ENCODE measurements at places on chromosomes 4 and X. TPM values are rescaled to one million over a fixed set of nuclear protein-coding genes. Genes with fewer than 3 reads are reported as not detected.

DNA sequence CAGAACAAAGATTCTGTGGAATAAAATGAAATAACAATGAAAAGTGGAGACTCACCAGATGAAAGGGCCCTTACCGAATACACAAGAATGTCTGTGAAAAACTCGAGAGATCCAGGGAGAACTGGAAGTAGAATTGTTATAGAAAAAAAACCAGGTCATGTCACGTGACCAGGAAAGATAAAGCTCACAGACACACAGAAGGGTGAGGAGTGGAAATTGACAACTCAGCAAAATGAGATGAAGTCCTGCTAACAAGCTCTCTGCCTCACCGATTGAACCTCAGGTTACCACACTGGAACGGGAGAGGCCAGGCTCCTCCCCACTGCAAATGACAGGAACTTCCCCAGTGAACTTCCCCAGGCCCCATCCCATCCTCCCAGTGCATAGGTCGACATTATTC is 1618.0 kb upstream of the PCDH10 start:
- DNase-seq = no peak

Gene ANK2
- 11.8 TPM for total RNA-seq

DNA sequence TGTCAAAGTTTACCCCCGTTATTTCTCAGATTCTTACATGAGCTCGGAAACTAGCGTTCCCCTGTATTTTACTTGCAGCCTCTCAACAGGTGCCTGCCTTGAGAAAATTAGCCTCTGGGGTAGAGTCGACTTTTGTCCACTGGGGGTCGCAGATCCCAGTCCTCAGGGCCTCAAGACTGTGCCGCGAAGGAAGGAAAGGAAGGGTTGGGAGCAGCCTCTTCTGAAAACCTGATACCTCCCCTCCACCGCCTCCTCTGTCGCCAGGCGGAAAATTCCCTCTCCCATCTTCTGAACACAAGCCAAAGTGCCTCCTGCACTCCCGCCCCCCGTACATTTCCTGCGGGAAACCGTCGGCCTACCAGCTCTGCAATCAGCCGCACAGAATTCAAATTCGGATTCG is 44.4 kb upstream of the TMSB15B start:
- peak; percentile 81 for DNase-seq

Gene UXT
- 110 TPM for total RNA-seq

Gene PNCK
- 0.52 TPM for total RNA-seq

DNA sequence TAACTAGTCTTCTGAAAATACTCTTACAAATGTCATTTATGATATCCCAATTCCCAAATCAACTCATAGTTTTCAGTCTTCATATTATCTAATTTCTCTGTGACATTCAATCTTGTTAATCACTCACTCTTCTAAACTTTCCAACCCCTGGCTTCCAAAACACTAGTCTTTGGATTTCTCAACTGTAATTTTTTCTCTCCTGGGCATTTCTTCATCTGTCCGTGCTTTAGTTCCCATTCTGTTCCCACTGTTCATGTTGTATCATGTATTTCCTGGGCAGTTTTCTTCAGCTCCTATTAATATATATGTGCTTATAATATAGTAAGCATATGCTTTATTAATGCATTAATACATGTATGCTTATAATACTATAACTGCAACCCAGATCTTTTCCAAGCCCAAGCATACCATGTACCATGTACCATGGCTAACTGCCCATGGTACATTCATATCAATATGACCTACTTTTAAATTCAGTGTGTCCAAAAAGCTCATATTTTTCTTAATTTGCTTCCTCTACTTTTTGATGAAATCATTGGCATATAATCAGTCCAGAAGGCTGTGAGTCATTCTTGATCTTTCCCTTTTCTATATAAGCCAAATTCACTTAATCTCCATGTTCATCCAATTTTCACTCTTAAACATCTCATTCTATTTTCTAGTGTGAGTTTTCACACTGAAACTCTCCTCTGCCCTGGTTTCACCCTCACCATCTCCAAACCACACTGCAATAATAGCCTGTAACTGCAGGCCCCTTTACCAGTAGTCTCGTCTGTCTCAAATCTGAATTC is 21.3 kb upstream of the GK2 start:
- no peak for DNase-seq

- DNase-seq = no peak
Measured at GRCh38 chrX:22803353-22803752, 196.4 kb upstream of the DDX53 start.

DNA sequence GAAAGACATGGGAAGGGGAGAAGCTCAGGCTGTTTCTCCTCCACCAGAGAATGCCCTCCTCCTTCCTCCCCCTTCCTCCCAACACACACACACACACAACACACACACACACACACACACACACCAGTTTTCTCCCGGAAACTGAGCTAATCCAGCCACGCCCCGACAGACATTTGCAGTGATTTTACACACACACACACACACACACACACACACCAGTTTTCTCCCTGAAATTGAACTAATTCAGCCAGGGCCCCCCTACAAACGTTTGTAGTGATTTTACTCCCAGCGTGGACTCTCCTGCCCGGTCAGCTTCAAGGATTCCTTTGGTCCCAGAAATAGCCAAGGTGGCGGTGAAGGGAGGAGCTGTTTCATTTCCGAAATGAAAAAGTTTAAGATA is 32.9 kb upstream of the STX18 start:
- DNase-seq = peak; percentile 73

Gene SLITRK4
- not detected for total RNA-seq

- DNase-seq = peak; percentile 79
Measured at GRCh38 chr4:177047070-177047850, 254.5 kb upstream of the VEGFC start.

DNA sequence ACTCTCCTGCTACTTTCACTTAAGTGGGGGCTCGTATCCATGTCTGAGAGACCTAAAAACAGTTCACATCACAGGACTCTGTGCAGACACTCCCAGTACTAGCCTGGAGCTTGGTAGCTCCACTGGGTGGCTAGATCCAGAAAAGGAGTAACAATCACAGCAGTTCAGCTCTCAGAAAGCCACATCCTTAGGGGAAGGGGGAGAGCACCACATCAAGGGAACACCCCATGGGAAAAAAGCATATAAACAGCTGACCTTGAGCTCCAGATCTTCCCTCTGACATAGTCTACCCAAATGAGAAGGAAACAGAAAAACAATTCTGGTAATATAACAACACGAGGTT is 175.8 kb downstream of the FAM13A start:
- no peak for DNase-seq

DNA sequence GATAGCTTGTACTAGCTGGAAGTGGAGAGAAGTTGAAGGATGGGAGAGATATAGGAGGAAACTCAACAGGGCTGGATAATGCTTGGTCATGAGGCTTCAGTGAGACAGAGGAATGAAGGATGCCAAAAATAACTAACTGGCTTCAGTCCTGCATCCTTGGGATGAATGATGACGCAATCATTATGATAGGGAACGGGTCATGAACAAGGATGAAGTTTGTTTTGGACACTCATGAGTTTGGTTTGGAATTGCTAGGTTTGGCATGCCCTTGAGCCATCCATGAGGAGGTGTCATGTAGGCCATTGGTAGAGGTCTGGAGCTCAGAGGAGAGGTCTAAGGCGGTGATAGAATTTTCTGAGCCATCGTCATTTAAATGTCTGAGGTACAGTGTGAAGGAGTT is 160.0 kb upstream of the NHS start:
- DNase-seq = no peak

- DNase-seq = peak; percentile 41
Measured at GRCh38 chrX:46653482-46653881, 79.9 kb downstream of the CHST7 start.

Gene ARR3
- not detected for total RNA-seq

DNA sequence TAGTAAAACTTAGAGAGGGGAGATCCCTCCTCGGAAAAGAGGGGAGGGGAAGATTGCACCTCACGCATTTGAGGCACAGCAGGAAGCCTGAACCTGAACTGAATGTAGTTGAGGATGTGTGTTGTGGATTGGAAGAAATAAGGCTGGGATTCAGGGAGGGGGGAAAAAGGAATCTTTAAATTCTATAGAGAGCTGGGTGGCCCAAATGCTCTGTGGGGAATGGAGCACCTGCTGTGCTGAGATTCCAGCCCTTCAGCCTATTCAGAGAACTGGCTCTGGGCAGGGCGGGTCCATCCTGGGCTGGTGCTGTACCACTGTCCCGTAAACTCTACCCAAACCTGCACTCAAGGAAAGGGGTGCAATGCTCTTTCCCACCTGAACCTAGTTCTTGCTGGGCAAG is 4.1 kb downstream of the FOXO4 start:
- no peak for DNase-seq

GRCh38 chrX:107076158-107076557 is 42.5 kb downstream of the RBM41 start:
- no peak for DNase-seq

DNA sequence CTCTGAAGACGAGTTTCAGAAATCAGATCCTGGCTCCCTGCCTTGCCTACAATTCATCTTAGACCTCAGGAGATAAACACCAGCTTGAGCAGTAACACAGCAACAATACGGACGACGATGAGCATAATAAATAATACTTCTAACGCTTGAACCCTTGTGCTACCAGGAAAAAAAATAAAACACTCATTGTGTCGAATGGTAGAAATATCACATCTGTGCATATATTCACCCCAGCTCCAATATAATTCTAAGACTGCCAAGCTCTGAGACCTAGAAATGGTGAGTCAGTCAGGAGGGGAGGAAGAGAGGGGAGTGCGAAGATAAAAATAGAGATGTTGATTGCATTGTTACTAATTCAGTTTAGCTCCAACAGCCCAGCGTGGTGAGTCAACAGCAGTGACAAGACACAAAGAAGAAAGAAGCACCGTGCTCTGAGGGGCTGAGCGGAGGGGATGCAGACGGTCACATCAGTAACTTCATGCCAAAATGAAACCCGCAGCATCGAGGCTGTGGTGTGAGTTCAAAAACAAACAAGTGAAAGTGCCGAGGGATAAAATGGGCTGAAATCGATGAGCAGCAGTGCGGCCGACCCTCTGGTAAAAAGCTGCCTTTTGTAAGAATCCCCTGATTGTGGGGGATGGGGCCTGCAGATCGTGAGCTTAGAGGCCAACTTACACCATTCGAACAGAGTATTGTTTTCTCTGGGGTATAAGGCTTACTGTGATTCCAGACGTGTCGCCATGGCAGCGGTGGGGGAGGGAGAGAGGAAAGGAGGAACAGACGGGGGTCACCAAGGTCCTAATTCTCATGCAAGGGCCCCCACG is 150.4 kb downstream of the MGST2 start:
- peak; percentile 24 for DNase-seq

GRCh38 chrX:71859637-71860036 is 51.0 kb upstream of the NHSL2 start:
- DNase-seq = peak; percentile 61

DNA sequence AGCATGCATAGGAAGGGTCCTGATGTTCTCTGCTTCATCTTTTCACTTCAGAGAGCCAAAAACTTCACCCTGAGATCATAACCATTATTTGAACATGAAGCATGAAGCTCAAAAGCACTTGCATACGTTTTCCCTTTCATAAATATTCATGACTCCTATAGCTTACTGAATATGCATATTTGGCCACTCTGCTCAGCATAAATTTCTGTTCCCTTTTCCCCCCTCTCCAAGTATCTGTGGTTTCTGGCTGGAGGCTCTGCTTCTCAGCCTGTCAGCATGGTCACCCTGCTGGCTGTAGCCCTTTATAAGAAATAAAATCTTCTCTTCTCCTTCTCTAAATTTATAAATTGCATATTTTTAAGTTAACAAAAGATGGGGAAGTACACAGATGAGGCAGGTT is 384.7 kb upstream of the AGA start:
- DNase-seq = no peak

- peak; percentile 41 for DNase-seq
Measured at GRCh38 chr4:3419836-3420605, 21.7 kb upstream of the HGFAC start.

Gene UGT2B11
- total RNA-seq = not detected

- no peak for DNase-seq
Measured at GRCh38 chr4:79920163-79920853, 152.7 kb downstream of the ANTXR2 start.

DNA sequence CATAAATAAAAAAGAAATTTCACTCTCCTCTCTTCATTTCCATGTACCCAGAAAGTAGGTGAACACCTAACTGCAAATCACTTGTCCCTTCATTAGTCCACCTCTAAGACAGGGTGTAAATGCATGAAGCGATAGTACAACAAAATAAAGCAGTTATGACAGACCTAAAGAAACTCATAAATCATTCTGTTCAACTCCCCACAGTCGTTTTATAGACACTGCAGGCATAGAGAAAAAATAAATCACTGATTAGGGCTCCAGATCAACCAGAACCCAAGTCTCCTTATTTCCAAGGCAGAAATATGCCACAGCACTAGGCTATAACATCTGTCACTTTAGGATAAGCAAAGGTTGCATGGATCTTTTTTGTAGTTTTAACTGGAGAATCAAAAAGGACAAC is 3.0 kb downstream of the RASGEF1B start:
- DNase-seq = no peak

DNA sequence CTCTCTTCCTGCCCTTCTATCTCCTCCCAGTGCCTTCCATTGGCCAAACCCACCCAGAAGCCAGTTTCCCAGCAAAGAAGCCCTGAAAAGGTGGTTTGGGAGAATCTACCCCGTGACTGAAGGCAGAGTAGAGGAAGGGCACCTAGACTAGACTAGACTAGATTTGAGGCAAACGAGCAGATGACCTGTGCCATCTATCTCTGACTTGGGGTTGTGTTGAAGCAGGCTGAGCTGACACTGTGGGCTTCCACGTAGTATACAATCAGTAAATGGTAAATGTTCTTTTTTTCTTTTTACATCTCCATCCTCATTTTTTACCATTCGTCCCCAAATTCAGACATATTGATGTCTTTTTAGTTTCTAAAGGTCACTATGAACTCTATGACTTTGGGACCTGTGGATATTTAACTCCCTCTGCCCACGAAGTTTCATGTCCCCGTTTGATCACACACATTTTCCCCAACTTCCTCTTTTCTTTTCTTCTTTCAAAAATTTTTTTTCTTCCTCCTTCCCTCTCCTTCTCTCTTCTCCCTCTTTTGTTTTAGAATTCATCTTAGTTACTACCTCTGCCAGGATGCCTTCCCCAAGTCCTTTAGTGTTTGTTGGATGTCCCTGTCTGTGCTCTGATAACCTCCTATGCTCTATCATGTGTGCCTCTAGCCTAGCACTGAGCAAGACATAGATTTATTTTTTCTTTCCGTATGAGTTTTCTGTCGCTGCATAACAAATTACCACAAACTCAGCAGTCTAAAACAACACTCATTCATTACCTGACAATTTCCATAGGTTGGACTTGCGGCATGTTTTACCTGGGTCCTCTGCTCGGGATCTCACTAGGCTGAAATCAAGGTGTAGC is 6.2 kb upstream of the AFF1 start:
- DNase-seq = no peak

DNA sequence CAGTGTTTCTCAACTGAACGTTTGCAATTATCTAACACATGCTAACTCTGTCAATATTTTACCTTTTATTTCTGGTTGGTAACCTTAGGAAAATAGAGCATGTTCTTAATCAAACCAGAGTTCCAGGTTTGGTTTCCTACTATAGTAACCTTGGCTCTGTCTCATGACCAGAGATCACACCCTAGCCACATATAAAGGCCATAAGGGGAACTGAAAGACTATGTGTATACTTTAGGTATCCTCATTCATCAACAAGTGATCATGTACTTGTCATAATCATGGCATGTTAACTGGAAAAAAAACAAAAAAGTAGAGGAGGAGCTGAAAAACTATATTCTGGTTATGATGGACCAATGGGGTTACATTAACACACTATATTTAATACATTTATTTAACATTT is 302.4 kb downstream of the TEX13A start:
- DNase-seq = no peak

- no peak for DNase-seq
Measured at GRCh38 chr4:152014280-152014679, 253.5 kb upstream of the GATB start.

GRCh38 chr4:69239557-69240168 is 25.1 kb upstream of the UGT2B11 start:
- DNase-seq = no peak
